ENCODE measurements at places on chromosomes 16 and 17.

DNA sequence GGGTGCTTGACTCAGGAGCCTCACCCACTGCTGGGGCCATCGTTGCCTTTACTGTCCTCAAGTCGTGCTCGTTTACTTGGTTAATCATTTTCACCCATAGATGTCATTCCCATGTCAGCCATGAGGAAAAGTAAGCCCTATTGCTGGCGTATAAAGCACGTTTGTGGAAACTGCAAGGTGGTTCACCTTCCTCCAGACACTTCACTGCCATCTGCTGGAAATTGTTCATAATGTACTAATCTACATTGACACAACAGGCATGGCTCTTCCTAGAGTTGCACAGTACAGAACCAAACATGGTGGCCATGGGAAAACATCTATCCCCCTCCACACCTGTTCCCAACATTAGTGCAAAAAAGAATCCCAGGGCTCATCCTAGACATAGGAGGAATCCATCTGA is 116.6 kb downstream of the ZNF18 start:
- DNase-seq = no peak

- DNase-seq = no peak
Measured at GRCh38 chr16:11205065-11205699, 50.8 kb downstream of the SOCS1 start.

- DNase-seq = no peak
Measured at GRCh38 chr16:55828680-55829079, 4.2 kb downstream of the CES1 start.

DNA sequence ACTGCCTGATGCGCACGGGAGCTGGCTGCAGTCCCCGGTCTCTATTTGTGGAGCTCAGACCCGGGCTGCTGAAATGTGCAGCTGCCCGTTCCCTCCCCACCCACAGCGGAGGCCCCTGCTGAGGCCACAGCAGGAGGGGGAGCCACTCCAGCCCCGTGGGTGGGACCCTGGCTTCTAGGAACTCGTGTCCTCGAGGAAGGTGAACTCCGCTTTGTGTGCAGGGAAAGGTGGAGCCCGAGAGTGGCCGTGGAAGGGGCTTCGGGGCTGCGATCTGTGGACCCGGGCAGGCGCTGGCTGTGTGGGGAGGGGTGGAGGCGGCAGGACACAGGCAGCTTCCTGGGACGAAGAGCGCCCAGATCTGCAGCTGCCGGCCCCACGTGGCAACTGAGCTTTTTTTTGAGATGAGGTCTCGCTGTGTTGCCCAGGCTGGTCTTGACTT is 2.9 kb downstream of the CCDC154 start:
- DNase-seq = no peak

GRCh38 chr16:84607694-84608093 is 10.2 kb downstream of the COTL1 start:
- peak; percentile 30 for DNase-seq

DNA sequence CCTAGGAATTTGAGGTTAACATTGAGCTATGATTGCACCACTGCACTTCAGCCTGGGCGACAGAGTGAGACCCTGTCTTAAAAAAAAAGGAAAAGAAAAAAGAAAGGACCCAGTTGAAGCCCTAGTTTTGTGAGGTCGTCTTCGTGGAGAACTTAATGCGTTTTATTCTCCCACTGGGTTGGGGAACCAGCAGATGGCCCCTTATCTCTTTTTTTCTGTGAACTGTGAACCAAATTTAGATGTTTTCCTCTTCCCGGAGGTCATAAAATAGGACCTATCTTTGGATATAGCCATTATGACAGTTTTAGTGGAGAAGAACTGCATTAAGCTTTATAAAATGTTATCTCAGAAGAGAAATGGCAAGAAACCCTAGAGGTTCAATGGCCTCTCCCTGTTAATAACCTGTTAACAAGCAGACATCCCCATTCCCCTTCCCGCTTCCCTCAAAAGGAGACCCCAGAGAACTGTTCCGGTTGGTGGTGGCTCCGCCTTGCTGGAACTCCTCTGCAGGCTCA is 23.5 kb downstream of the KIAA0513 start:
- DNase-seq = no peak

- no peak for DNase-seq
Measured at GRCh38 chr17:82097184-82097918, 685 bp downstream of the FASN start.

- DNase-seq = no peak
Measured at GRCh38 chr16:75415169-75415905, 18.0 kb downstream of the CFDP1 start.

DNA sequence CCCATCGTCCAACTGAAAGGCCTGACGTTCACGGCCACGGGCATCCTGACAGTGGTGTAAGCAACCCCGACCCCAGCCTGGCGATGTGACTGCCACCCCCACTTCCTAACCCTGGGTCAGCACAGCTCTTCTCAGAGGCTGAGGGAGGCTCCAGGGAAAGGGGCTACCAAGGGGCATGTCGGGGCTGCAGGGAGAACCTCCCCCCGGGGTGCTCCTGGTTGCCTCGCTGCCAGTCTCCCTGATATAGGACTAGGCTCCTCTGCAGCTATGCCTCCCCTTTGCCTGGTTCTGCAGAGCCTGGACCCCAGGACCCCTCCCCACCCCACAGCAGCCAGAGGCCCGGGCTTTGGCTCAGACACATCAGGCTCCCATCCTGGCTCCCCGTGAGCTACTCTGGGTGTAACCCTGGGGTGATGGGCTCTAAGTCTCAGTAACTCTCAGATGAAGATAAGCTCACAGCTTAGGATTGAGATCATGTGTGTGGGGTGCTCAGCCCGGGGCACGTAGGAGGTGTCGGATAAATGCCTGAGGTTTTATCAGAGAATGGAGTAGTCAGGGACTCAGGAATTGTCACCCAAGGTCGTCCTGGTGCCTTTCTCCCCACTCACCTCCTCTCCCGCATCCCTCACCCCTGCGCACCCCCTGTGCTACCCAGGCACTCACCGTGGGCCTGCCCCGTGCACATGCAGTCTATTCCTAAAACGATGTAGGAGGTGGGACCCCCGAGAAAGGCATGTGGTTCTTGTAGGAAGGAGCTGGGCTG is 10.6 kb downstream of the ITGAD start:
- no peak for DNase-seq

- peak; percentile 11 for DNase-seq
Measured at GRCh38 chr17:51120357-51120738, 320 bp downstream of the SPAG9 start.

DNA sequence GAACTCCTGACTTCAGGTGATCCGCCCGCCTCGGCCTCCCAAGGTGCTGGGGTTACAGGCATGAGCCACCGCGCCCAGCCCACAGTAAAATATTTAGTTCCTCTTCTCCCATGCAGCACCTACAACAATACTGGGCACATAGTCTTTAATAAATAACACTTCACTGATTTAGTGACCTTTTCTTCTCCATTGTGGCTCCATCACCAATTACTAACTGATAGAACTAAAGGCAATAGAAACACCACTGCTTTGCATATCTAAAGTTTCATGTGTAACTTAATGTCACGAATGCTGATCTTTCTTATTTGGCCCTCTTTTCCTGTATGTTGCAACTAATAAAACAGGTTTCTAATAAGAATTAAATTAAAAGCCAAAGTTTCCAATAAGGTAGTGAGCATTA is 38.9 kb downstream of the TRIM37 start:
- no peak for DNase-seq

DNA sequence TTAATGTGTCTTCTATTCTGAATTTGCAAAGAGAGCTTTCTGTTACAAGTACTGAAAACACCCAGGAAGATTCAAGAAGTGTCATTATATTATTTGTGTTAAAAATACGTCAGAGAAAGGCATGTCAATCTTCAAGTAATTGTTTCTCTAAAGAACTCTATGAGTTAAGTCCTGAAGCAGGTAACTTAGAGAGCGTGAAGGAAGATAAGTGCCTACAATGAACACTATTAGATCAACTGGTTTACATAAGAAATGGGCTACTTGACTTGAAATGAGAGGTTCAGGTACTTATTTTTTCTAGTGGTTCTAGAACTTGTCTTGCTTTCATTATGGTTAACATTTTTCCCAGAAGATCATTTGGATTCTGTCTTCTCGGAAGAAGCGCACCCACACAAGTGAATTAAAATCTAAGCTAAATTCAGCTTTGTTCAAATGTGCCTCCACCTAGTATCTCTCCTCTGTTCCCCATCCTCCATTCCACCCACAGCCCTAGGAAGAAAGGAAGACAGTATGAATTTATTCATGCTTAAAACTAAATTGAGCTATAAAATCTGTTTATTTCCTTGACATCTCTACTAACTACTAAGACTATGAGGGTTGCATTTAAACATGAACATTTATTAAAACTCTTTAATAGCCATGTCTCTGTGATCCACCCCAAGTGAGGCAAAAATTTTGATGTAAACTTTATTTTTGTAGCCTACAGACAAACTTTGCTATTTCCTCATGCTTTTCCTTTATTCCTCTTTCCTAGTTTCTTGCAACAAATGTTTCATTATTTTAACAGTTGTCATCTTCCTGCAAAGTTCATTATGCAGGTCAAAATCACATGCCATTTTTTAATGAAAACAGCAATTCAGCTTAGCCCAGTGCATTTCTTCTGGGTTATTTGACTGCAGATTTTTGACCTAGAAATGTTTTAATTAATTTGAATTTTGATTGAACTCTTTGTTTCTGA is 206.8 kb downstream of the KCNJ2 start:
- no peak for DNase-seq

DNA sequence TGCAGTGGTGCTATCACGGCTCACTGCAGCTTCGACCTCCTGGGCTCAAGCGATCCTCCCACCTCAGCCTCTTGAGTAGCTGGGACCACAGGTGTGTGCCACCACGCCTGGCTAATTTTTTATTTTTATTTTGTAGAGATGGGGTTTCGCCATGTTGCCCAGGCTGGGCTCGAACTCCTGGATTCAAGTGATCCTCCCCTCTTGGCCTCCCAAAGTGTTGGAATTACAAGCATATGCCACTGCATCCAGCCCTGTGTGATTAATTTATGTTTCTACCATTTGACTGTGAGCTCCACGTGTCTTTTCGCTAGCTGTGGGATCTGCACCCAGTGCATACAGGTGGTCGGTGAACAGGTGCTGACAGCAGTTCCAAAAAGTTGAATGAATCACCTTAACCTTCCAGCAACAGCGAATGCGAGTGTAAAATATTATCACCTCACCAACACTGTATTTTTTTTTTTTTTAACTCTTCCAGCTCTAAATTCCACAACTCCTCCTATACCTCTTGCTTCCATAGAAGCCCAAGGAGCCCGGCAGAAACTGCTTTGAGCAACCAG is 484 bp upstream of the NUDT7 start:
- DNase-seq = no peak

Data from CD8-positive, alpha-beta T cell (primary cell).